ENCODE measurements at places on chromosomes 4 and X.
A peak's percentile ranks its signal among the peaks of the same experiment; 100 is the strongest.

- no peak for DNase-seq
These were observed 482.4 kb downstream of the C4orf33 start for GRCh38 chr4:129578336-129578735.

- no peak for DNase-seq
These were observed 105.7 kb upstream of the PDLIM3 start for GRCh38 chr4:185640811-185641675.

DNA sequence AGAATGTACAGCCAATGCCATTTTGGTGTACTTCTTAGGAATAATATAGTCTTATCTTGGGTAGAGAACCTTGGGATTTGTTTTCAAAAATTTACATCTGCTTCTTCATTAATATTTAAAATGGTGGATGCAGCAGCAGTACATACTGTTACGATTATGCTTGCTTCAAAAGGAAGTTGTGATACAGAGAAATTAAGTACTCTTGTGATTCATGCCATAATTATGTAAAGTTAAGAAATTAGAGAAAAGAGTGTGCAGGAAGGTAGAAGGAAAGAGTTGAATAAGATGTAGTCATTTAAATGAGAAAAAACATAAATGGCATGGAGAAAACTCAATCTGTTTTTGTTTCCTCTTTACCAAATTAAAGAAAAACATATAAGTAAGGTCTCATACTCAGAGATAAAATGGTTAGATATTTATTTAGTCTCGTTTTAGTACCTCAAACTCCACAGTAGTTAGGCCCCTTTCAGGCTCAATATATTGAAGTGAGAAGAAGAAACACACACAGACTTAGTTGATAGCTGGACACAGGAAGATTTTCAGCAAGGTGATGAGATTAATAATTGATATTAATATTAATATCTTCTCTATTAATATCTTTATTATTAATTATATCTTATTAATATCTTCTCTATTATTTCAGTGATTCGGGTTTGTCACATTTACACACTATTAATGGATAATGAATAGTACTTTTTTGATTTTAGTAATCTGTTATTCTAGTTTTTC lies 70.1 kb upstream of the HPGD start:
- no peak for DNase-seq

DNA sequence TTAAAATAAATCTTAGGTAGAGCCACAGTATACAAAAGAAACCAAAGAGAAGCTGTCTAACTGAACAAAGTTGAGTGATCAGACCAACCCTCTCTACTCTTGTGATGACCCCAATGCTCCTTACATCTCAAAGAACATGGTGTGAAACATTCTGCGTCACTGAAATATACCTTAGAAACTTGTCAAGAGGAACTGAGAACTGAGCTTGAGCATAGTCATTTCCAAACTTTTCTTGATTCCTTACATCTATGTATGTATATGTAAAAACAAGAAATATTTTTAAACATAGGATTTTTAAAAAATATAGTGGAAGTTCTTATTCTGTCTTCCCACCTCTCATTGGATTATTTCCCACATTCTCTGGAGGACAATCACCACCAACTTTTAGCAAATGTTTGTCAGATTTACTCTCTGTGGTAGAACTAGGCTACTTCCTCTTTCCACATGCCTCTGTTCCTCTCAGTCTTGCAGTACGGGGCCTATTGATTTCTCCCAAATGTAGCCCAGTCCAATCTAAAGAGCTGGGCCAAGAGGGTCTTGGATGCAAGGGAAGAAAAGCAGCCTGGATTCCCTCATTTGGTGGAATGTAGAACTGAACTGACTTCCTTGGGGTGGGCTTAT lies 98.2 kb upstream of the HHIP start:
- no peak for DNase-seq

DNA sequence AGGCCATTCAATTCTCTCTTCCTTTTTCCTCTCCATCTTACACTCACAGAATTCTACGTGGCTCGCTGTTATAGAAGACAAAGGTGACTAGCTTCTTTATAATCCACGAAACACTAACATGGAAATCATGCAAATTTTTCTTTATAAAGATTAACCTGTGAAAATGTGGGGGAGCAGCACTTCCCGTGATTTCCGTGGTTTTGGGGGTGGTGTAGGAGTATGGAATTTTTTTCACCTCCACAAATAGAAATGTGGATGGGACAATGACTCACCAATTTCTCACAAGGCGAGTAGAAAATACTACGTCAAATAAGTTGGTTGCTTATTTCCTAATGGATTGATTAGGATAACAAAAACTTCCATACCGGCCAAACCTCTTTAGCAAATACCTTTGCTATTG lies 719.2 kb upstream of the TENM3 start:
- DNase-seq: no peak

DNA sequence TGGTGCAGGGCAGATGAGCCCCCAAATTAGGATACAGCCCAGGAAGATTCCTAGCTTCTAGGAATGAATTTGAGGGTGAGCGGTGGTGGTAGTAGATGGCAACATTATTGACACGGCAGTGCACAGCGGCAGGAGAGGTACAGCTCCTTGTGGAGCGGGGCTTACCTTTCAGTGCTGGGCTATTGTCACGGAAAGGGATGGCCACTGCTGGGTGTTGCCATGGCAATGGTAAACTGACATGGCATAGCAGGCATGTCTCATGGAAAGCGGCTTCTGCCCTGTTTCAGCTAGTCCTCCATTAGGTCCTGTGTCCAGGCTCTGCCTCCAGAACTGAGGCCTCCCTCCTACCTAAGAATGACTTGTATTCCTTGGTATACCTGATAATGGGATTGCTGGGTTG lies 81.8 kb upstream of the WDR1 start:
- no peak for DNase-seq

GRCh38 chr4:2393353-2394270 lies 24.8 kb downstream of the ZFYVE28 start:
- peak; percentile 61 for DNase-seq

DNA sequence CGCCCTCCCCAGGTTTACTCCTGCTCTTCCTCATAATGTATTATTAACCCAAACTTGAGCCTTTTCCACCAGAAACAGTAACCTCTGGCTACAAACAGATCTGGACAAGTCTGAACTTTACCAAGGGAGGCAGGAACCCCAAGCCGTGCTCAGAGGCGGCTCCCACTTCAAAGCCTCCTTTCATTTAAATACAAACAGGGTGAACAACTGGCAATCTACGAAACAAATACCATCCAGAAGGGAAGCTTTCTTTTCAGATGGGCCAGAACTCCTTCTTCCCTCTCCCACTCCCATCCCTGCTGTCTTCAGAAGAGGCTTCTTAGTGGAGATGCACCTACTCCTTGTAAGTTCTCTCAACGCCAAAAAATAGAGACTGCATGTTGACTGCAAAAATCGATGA lies 2.1 kb upstream of the GPC4 start:
- no peak for DNase-seq

GRCh38 chrX:137566746-137567679 lies 1.1 kb downstream of the ZIC3 start:
- no peak for DNase-seq

DNA sequence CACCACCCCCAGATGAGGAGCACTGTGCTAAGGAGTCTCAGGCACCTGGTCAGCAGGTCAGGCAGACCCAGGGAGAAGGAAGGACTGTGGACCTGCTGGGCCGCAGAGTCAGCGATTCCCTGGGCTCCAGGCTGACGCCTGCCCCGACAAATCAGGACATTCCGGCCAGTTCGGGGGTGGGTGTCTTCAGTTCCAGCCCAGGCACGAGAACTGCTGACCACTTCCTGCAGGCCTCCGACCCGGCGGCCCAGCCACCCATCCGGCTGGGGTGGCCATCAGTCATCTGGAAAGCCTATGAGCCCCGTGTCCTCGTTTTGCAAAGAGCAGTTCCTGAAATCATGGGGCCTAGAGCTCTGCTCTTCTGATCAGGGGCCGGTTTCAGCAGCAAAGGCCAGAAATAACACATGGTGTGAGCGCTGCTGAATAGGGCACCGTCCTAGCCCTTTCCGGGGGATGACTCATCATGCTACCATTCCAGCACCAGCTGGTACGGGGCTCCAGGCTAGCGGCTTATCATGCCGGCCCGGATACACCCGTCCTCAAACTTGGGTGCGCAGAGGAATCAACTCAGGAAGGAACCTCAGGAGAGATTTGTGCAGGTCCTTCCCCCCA lies 7.8 kb upstream of the SH3TC1 start:
- DNase-seq: no peak

DNA sequence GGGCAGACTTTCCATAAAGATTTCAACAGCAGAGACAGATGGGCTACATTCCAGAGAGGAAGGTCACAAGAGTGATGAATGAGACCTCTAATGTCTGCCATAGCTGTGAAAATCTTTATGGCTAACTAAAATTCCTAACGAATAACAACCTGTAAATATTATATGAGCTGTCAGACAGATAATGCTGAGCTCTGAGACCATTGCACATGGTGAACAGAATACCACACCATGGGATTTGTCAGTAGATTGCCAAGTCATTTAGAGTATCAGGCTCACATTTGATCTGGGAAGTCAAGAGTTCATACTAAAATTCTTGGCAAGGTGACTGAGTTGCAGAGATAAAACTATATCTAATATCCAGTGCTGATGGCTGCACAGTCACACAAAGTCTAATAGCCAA lies 259.2 kb upstream of the FTHL17 start:
- DNase-seq: no peak

DNA sequence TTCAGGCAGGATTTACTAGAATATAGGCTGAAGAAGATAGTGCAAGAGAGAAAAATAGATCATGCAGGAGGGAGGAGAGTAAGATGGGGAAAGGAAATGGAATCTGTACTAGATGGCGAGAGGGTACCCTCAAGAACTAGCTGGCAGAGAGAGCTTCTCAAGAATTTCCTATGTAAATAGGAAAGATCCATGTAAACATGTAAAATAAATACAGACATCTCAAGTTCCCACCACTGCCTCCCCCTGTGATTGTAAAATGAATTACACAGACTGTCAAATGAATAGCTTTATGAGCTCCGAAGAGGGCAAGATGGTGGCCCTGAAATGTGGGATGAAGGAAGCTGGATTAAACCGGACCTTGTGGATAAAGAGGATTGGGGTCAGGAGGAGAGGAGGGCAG lies 178.0 kb downstream of the PALLD start:
- no peak for DNase-seq

GRCh38 chr4:52312722-52313121 lies 261.6 kb downstream of the SPATA18 start:
- DNase-seq: no peak

GRCh38 chr4:4847011-4847410 lies 12.5 kb upstream of the MSX1 start:
- no peak for DNase-seq

- DNase-seq: no peak
These were observed 315.4 kb downstream of the CCSER1 start for GRCh38 chr4:90442619-90443018.

GRCh38 chr4:77156912-77157858 lies at the start of gene CCNG2:
TSS of gene CCNG2 (plus strand) at chr4:77157207. CDS start at chr4:77158533, 1,326 bp downstream.
- peak; percentile 87 for DNase-seq

DNA sequence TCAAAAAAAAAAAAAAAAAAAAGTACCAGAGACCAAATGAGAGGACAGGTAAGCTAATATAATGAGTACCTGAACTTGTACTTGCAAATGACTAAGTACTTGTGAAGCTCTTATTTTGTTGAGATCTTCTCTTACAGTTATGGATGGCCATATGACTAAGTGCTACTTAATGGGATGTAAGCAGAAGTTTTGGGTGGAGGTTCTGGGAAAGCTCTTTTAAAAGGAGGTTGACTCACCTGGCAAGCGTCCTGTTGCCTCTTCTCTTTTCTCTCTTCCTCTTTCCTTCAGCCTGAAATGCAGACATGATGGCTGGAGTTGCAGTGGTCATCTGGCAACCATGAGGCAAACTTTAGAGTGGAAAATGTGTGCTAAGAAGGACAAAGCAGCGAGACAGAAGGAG lies 36.9 kb upstream of the MED14 start:
- DNase-seq: no peak

- no peak for DNase-seq
These were observed 68.7 kb downstream of the NBDY start for GRCh38 chrX:56797574-56798338.

DNA sequence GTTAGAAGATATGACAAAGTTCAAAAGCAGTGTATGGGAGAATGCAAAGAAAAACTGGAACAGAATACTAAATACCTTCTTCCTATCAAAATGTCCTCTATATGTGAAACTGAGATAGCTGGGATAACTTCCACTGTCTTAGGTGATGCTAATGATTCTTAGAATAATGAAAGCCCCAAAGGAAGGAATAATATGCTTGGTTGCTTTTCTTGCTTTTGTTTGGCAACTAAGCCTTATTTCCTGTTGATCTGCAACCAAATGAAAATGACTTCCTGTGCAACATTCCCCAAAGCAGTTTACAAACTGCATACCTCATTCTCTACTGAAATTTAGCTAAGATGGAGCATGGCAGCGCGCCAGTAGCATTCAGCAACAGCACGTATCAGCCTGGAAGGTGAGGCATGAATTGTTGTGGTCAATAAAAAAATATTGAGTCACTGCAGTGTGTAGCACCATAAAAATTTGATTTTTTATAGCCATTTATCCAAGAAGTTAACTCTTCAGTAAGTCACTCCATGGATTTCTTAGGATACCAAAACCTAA lies 18.7 kb downstream of the NDNF start:
- no peak for DNase-seq

GRCh38 chrX:74421740-74422352 lies 553 bp downstream of the SLC16A2 start:
- peak; percentile 16 for DNase-seq

GRCh38 chr4:138401334-138401733 lies 159.2 kb upstream of the SLC7A11 start:
- DNase-seq: peak; percentile 64

- no peak for DNase-seq
These were observed 85.9 kb downstream of the ZAR1 start for GRCh38 chr4:48575964-48576363.

GRCh38 chr4:25379591-25379990 lies 2.5 kb downstream of the ANAPC4 start:
- DNase-seq: no peak

DNA sequence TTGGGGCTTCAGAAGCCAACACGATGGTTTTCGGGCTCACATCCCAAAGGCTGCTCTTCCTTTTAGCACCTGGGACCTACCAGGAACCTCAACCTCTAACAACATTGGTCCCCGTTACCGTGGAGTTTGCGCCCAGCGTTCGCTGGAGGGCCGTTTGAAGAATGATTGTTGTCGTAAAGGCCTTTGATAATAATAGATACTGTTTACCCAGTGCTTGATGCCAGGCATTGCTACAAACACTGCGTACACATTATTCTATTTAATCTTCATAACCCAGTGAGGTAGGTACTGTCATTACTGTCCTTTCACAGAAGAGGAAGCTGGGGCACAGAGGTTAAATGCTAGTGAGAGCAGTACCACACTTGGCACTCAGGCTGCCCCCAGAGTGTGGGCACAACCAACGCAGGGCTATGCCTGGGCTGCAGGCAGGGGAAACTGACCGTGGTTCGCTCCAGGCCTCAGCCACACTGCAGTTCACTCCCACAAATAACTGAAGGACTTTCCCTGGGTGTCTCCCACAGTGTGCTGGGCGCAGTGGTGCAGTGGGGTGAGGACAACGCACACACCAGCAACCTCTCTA lies 1.0 kb upstream of the ACSL1 start:
- no peak for DNase-seq

GRCh38 chr4:26331380-26331950 lies 10.7 kb downstream of the RBPJ start:
- no peak for DNase-seq

- no peak for DNase-seq
These were observed 10.6 kb downstream of the FAM184B start for GRCh38 chr4:17770845-17771244.
